Islet precursor cell (in vitro differentiated cells): ENCODE measurements at places on chromosomes 16 and 17.

GRCh38 chr17:9839433-9839832 is 13.7 kb downstream of the GLP2R start:
- DNase-seq: peak; percentile 67

GRCh38 chr17:32302860-32303649 is 37.4 kb downstream of the RHBDL3 start:
- DNase-seq: peak; percentile 80

DNA sequence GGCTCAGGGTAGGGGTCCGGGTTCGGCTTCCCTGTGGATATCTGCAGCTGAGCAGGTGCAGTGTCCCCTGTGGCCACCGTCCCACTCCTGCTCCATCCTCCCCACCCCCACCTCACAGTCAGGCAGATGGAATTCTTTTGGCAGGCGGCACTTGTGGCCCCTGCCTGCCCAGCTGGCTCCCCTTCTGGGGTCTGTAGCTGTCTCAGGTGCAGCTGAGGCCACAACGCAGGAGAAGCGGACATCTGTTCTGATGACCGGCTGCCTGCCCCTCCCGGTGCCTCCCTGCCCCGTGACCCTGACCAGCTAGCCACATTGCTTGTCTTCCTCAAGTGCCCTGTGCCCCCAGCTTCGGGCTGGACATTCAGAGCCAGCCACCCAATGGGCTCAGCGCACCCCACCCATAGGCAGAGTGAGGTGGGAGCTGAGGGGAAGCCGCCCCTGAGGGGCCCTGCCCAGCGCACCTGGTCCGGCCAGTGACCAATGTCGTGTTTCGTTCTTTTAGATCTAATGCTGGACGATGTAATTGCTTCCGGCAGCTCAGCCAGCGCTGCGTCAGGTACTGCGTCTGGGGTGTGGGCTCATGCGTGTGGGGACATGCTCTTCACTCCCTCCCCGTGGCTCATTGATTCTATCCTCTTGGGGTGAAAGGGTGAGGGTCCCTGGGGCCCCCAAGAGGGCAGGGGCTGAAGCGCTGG is 25.2 kb upstream of the ABCC3 start:
- no peak for DNase-seq

DNA sequence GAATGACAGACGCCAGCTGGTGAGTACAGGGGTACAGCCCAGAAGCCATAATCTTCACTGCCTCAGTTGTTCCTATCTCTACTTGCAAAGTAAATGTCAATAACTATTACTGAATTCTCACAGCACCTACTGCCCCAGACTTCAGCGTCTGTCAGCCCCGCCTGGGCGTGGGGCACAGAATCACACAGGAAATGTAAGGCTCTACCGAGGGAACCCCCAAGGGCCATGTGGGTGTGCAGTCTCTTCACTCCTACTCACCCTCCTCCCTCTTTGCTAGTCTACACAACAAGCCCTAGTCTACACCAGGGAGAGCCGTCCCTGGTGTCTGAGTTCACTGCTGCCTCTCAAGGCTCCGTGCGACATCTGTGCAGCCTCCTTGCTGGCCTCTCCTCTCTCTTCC is 4.5 kb downstream of the NPTX1 start:
- no peak for DNase-seq

- no peak for DNase-seq
These were observed 53.4 kb downstream of the RBFOX3 start for GRCh38 chr17:79557276-79558090.

DNA sequence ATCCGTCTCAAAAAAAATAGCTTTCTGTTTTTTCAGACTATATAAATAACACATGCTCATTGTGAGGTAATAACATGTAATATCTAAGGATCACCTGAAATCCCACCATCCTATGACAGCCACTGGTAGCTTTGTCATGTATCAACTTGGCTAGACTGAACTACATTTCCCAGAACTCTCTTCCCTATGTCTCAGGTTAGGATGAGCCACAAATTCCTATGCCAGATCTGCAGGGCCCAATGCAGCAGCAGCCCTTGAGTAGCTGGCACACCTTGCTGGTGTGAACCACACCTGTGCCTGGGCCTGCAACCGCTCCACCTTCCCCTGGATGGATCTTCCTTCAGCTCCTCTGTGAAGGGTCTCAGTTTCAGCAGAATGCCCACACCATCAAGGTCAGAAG is 28.1 kb downstream of the OGFOD1 start:
- no peak for DNase-seq

- DNase-seq: no peak
These were observed 63.9 kb upstream of the HLF start for GRCh38 chr17:55200904-55201303.

GRCh38 chr16:11691235-11691634 is 23.0 kb downstream of the SNN start:
- DNase-seq: no peak

GRCh38 chr17:44556166-44556831 is 985 bp upstream of the FZD2 start:
- peak; percentile 84 for DNase-seq

DNA sequence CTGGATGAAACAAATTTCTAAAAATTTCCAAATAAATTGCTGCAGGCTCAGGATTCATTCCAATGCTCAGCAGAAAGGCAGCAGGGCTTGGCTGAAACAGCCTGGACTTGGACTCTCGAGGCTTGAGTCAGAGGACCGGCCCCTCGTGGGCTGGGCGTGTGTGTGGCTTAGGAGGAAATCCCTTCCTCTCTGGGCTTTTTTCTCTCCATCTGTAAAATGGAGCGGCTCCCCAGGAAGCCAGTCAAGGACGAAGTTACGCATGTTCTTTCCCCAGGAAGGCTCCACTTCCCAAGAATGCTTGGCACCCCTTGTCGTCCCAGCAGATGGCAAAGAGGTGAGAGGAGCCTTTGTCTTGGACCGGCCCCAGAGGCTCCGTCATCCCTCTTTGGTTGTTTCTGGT is 13.5 kb downstream of the SLC46A1 start:
- peak; percentile 95 for DNase-seq

GRCh38 chr16:67987460-67988160 is 7.3 kb upstream of the DPEP3 start:
- DNase-seq: peak; percentile 88

DNA sequence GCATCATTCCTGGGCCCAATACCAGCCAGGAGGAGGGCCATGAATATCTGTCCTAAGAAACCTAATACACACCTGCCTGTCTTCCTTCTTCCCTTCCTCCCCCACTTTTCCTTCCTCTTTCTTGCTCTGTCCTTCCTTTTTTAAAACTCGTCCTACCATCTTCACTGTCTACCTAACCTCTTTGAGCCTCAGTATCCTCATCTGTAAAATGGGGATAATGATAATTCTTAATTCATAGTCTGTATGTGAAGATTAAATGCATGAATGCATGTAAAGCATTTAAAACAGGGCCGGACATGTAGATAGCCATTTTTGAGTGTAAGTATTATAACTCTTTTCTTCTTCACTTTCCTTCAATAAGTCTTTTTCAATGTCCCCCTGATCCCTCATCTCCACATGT is 560 bp downstream of the CRYBA1 start:
- no peak for DNase-seq

DNA sequence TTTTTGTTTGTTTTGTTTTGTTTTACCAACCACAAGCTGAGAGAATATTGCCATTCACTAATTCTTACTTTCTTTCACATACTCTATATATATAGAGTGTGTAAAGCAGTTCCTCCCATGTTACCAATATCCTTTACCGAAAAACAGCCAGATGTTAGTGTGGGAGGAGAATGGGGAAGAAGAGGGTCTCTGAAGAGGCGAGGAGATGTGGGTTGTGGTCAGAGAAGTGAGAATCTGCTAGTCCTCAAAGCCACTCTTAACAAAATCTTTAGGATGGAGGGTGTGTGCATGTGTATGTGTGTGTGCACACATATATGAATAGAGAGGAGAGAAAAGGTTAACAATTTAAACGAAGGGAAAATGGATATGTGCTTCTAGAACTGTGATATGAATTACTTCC is 80.6 kb downstream of the TUBD1 start:
- no peak for DNase-seq

GRCh38 chr16:14399378-14400284 is 230.4 kb downstream of the PARN start:
- DNase-seq: peak; percentile 97

- no peak for DNase-seq
These were observed 158.6 kb upstream of the CDC42EP4 start for GRCh38 chr17:73470316-73470826.

DNA sequence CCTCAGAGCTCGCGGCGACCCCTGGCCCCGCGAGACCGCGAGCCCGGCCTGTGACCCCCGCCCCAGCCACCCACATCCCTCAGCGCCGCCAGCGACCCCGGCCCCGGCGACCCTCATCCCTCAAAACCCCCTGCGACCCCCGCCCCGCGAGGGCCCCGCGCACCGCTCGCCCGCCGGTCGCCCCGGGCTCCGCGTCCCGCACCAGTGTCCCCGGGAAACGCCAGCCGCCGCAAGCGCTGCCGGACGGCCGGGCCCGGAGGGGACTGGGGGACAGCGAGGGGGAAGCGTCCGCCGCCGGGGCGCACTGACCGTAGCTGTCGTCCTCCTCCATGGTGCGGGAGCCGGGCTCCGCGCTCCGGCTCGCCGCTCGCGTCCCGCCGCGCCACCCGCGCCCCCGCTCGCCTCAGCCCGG is at the start of gene CYTH1:
TSS of gene CYTH1 (minus strand) at position 381 of the 412 bp plus-strand sequence. CDS start at position 331, 50 bp downstream.
- no peak for DNase-seq
